Non-pigmented ciliary epithelial cell (primary cell): ENCODE measurements at places on chromosomes 1 and 21.

DNA sequence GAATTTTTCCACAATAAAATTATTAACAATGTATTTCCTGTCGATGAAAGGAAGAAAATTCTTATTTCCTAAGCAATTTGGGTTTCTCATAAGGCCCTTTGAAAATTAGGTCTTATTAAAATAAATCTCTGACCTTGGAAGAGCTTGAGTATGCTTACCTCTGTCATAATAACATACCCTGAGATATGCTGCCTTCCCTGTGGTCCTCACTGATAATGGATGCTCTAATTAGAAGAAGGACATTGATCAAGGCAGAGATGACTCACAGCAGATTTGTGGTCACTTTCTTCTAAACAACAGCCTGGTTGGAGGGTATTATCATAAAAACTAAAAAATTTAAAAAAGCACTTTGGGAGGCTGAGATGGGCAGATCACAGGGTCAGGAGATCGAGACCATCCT is 217.8 kb downstream of the GRIK1 start:
- DNase-seq, result no peak

DNA sequence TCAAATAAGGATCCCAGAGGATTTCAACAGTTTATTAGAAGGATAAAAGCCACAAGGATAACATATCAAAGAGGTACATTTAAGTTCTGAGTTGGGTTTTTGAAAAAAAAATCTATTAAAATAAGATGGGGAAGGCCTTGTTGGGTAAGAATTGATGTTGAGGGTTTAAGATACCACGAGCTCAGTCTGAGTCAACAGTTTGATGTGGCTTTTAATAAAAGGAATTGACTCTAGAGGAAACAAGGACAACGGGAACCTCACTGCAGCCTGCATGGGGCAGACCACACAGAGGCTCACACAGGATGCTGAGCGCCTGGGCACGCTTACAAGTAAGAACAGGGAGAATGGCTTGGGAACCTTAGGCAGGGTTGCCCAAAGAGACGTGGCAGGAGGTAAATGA is 107.5 kb downstream of the TIAM1 start:
- no peak for DNase-seq

DNA sequence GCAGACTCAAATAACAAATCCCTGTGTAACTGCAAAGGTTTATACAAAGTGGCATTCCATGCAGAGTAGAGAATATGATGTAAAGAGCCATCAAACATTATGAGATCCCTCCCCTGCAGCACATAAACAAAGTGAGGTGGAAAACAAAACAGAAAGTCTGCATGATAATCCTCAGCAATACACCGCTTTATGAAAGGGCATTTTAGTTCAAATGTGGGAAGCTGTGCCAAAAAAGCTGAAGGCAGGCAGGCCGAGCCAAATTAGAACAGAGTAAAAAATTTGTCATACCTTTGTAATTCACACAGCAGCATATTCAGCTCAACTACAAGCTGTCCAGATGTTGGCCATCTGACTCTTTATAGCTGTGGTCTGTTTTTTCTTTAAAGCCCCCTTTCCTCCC is 113.5 kb downstream of the LHX9 start:
- no peak for DNase-seq

DNA sequence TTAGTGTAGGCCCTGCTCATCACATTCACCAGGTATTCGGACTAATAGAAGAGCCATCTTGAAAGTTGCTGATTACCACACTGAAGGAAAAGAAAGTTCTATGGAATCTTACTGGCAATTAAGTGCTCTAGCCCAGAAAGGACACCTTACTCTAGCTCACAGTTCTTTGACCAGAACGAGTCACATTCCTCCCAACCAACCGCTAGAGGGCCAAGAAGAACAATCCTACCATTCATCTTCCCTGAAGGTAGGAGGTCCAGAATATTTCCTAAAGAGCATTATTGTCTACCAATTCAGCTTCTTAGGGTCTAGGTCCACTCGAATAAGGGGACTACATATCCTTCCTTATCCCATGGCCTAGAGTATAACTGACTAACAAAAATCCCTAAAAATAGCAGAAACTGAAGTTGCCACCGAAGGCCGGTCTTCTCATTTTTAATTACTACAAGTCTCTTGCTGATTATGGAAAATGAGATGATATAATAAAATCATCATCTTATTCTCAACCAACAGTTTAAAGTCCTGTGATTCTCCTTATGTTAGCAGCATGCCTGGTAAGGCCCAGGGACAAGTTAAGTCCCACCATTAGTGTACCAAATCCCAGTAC is 2.7 kb upstream of the FMO1 start:
- no peak for DNase-seq

GRCh38 chr1:4085546-4085945 is 185.5 kb upstream of the C1orf174 start:
- DNase-seq, result no peak

DNA sequence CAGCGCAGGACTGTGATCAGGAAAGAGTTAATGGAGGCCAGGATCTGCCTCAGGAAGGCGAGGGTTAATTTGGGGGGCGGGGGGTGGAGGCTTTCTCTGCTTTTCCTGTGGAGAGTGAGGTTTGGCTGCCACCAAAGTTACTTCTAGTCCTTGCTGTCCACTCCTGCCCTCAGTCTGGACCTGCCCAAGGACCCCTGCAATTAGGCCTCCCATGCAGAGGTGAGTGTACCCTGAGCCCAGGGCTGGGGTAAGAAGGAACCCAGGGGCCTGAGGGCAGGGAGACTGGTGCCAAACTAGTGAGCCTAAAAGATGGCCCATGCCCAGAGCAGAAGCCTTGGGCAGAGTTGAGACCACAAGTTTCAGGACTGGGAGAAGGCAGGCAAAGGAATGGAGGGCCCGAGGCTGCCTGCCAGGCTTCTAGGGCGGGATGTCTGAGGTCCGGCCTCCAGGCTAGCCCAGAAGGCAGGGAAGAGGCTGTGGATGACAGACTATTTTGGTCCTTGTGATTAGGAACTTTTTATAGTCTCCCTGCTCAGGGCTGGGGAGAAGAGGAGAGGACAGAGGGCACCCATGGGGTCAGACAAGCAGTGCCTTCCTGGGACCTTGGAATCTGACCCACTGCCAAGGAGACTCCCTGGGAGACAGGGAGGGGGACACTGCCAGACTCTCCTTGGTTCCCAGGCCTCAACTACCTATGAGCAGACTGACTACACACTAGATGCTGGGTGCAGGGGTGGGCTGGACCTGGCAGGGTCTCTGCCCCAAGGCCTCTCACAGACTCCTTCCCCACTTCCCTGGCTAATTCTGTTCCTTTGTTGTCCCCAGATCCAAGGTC is at the start of gene FAM110D:
TSS of gene FAM110D (plus strand) at position 172 of the 835 bp plus-strand sequence. CDS start 2,213 bp downstream, outside the sequence.
- DNase-seq, result no peak

DNA sequence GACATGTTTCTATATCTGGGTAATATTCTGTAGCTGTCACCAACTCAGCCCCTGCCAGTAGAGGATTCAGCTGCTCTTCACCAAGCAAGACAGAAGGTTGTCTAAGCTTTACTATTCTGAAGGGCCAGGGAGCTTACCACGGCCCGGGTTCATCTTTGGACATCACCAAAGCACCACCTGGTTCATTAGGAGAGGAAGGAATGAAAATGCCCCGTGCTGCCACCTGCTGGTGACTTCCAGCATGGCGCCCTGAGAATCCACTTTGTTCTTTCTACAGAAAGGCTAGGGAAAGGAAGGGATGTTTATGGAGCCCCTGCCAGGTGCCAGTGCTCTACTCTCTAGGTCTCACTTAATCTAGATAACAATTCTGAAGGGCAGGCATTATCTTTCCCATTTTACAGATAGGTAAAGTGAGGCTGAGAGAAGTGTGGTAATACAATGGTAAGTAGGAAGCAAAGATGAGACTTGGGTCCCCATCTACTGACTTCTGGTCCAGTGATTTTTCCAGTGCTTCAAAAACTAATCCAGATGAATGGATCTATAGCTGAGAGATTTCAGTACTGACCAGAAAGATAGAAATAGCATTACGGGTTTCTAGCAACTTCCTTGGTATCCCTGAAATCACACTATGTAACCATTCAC is 79.5 kb downstream of the BEND5 start:
- DNase-seq, result no peak

DNA sequence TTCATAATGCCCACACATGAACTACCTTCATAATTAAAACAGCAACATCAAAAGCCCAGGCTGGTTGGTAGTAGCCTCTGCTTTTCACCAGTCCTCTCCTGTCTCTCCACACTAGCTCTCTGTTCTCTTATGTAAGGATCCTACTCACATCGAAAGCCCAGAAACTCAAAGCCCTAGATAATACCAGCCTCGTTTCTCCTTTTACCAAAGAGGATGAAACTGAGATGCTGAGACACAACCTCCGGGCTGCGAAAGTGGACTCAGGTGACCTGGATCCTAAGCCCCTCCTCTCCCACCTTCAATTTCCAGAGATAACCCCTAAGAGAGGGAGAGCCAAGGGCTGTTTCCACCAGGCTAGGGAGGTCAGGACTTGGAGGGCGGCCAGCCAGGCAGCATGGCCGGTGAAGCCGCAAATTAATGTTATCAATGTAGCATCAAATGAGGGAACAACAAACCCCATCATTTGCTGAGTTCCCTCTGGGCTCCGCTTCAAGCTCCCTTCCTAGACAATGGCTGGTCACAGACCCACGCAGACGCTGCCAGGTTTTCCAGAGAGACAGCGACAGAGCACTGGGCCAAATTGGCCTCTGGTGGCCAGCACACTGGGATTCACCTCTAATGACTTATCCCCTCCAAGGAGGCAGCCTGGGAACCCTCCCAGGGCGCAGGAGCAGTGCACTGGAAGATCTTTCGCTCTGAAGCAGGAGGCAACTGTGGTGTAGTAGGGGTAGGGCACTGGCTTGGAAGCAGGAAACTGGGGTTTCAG is 20.7 kb upstream of the STMN1 start:
- no peak for DNase-seq

DNA sequence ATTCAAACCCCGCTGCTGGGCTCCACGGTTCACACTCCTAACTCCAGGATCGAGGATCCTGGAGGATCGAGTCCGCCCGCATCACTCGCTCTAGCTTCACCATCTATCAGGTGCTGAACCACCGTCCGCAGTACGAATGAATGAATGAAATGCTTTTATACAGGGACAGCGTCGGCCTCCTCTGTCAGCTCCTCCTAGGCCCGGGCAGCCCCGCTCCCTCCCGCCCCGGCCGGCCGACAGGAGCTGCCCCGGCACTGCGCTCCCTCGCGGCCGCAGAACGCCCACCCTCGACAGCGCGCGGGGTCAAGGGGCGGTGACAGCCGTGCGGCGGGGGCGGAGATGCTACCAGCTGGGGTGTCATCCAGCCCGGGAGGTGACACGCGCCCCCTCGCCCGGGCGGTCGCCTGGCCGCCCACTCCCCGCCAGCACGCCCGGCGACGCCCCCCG is 520 bp downstream of the ZBTB17 start:
- no peak for DNase-seq

DNA sequence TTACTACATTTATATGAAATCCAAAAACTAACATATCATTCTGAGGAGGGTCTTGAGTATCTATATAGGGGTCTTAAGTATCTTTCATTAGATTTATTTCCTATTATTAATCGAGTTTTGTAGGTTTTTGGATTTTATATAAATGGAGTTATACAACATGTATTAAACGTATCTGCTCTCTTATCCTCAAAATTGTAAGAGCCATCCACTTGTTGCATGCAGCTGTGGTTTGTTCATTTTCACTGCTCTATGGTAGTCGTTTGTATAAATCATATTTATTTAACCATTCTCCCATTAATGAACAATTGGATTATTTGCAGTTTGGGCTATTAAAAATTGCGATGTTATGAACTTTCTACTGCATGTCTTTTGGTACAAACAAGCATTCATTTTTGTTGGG is 97.1 kb downstream of the ENAH start:
- no peak for DNase-seq

GRCh38 chr1:61741711-61742619 is at the start of gene PATJ:
Gene PATJ, plus strand, starts transcription at chr1:61742480. Its CDS starts 20,413 bp downstream, at chr1:61762893.
- no peak for DNase-seq

- DNase-seq, result no peak
Observed at GRCh38 chr1:116891396-116892079, 18.2 kb upstream of the PTGFRN start.

DNA sequence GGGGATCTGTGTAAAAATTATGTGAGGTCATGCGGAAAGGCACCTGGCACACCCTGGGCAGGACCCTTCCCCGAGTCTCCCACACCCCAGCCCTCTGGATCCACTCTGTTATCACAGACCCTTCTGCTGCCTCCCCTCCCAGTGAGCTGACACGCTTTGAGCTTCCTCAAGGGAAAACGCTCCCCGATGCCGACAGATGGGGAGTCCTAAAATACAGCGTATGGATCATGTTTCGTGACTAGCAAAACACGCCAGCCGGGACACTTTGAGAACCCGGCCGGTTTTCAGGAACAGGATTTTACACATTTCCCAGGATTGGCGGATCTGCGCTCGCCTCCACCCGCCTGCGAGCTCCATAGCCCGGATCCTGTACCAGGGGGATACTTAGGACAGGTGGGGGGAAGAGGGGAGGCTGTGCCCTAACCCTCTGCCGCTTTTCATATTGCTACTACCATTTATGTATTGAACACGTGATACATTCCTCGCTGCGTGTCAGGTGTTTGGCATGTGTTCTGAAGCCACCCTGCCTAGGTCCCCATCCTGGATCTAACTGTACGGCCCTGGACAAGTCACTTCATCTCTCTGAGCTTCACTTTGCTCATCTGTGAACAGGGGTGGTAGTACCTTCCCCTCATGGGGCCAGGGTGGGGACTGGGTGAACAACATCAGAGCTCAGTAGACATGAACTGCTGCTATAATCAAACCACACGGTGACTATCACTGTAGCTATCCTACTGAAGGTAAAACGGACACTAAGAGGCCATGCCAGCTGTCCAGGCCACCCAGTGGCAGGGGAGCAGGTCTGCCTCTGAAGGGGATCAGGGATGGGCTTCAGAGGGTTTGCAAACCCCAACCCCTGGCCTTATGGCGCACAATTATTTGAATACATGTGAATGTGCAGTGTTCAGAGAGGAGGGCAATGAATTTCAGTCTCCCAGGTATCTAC is 63.2 kb downstream of the SSBP3 start:
- DNase-seq, result no peak

GRCh38 chr1:33465316-33465715 is 7.1 kb upstream of the ZSCAN20 start:
- no peak for DNase-seq

GRCh38 chr1:1310476-1311053 is 2.2 kb downstream of the PUSL1 start:
- no peak for DNase-seq

- no peak for DNase-seq
Observed at GRCh38 chr1:25825605-25826004, 5.9 kb downstream of the MTFR1L start.
